ENCODE measurements at places on chromosomes 2 and 18. TPM values are rescaled to one million over a fixed set of nuclear protein-coding genes. Genes with fewer than 3 reads are reported as not detected.

GRCh38 chr2:108330979-108331378 lies 42.3 kb downstream of the SULT1C2 start:
- H3K27ac ChIP-seq: no peak overlapping the region
- no peak overlapping the region for H3K4me3 ChIP-seq
- H3K36me3 ChIP-seq: no peaks in the 10 kb centered on the region

DNA sequence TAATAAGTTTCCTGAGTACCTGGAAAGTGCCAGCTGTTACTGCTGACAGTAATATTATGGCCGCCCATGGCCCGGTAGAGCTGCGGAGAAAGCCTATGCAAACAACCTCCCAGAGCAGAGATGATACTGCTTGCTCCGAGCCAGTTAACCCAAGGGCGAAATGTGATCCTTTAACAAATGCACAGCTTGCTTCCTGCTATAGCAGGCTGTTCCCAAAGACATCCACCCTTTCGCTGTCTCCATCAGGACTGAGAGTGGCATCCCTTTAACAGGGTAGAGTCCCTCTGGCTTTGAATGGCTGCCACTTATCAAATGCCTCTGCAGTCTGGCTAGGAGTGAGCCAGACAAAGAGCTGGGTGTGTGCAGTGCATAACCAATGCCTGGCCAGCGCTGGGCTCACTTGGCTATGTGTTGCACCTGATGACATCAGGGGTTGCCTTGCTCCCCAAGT lies 69.7 kb upstream of the DAPL1 start:
- no peak overlapping the region for H3K27ac ChIP-seq
- no peak overlapping the region for H3K4me3 ChIP-seq
- H3K36me3 ChIP-seq: no peaks in the 10 kb centered on the region
- no peak for DNase-seq

- H3K4me3 ChIP-seq: no peak overlapping the region
- no peak for DNase-seq
- H3K36me3 ChIP-seq: no peaks in the 10 kb centered on the region
Observed at GRCh38 chr2:151840216-151841046, 12.2 kb upstream of the ARL5A start.

DNA sequence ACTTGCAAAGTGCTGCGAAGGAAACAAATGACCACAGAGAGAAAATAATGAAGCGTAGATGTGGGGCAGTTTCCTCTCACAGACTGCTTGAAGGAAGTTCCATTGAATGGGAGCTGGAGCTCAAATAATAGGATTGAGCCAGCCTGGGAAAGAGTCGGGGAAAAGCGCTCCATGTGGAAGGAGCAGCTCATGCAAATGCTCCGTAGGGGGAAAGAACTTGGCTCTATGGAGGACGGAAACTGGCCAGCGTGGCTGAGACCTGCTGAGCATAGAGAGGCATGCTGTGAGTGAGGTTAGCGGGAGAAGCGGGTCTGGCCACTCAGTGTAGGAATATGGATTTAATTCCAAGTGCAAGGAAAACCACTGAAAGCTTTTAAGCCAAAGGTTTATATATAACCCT lies 28.6 kb upstream of the VIT start:
- H3K4me3 ChIP-seq: no peak overlapping the region
- peaks cover 2% of the 10 kb centered on the region for H3K27me3 ChIP-seq
- DNase-seq: no peak
- H3K27ac ChIP-seq: no peak overlapping the region
- H3K4me1 ChIP-seq: no peaks in the 10 kb centered on the region

DNA sequence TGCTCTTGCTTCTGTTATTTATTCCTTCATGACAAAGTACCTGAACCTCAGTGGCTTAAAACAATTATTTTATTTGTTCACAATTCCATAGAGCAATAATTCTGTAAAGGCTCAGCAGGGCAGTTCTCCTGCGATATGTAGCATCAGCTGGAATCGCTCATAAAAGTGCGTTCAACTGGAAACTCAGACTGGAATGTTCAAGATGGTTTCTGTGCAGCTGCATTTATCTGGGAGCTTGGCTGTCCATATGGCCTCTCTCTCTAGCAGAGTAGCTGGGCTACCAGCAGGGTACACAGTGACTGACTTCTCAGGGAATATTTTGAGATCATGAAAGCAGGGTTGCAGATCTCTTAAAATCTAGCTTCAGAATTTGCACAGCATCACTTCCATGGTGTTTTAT lies 13.5 kb downstream of the CCDC121 start:
- H3K4me1 ChIP-seq: no peaks in the 10 kb centered on the region
- DNase-seq: no peak
- peaks cover 83% of the 10 kb centered on the region for H3K36me3 ChIP-seq
- no peaks in the 10 kb centered on the region for H3K27me3 ChIP-seq
- no peak overlapping the region for H3K27ac ChIP-seq

GRCh38 chr18:27750014-27750413 lies 426.9 kb downstream of the CDH2 start:
- H3K27ac ChIP-seq: no peak overlapping the region
- H3K36me3 ChIP-seq: no peaks in the 10 kb centered on the region
- H3K4me3 ChIP-seq: no peak overlapping the region
- DNase-seq: no peak

GRCh38 chr2:75799859-75800258 lies 89.1 kb upstream of the GCFC2 start:
- H3K27ac ChIP-seq: no peak overlapping the region
- no peak for DNase-seq
- H3K36me3 ChIP-seq: no peaks in the 10 kb centered on the region
- no peaks in the 10 kb centered on the region for H3K4me1 ChIP-seq

- H3K4me3 ChIP-seq: no peak overlapping the region
- H3K27ac ChIP-seq: no peak overlapping the region
- no peak for DNase-seq
Observed at GRCh38 chr2:50615291-50615690, 416.6 kb downstream of the NRXN1 start.

DNA sequence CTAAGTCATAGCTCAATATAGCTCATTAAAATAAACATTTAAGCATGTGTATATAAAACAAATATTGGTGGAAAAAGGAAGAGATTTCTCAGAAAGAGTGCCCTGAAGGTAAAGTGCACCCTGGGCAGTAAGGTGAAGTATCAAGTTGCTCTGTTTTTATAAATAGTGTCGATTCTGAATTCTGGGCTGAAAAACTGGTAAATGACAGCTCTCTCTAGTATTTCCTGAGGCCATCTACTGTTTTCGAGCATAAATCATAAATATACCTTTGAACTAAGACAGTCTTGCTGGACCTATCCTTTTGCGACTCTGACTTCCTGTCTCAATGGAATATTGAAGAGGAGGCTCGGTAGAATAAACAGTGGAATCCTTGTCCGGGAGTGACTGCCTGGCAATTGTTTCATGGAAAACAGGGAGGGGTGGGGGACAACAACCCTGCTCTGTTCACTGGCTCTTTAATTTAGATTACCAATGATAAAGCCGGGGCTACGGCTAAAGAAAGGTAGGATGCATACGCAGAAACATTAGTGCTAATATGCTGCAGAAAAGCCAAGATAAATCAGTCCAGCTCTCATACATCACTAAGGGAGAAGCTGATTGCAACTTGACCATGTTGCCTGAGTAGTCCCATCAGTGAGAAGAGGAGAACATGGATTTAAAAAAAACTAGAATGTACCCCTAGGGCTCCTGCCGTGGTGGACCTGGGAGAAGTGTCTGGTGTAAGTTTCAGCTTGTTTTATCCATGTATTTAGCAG lies 124.1 kb downstream of the RAPGEF4 start:
- no peaks in the 10 kb centered on the region for H3K36me3 ChIP-seq
- DNase-seq: no peak
- H3K4me1 ChIP-seq: no peaks in the 10 kb centered on the region
- H3K27me3 ChIP-seq: no peaks in the 10 kb centered on the region
- no peak overlapping the region for H3K4me3 ChIP-seq

DNA sequence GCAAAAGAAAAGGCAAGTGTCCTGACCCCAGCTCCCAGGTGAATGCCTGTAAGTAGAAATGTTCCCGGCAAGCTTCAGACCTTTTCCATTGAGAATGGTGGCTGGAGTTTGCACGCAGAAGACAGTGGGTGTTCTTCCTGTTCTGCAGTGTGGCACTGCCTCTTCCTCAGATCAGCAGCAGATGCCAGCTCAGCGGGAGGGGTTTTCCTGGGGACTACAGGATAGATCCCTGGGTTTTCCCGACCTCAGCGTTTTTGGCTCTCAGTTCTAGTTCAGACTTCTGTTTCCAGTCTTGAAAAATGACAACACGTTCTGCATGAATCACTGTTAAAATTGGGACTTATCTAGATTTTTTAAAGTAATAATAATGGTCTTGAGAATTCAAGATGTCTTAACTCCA lies 39.2 kb downstream of the GRHL1 start:
- H3K36me3 ChIP-seq: peaks cover 5% of the 10 kb centered on the region
- no peak overlapping the region for H3K27ac ChIP-seq
- no peaks in the 10 kb centered on the region for H3K27me3 ChIP-seq
- no peaks in the 10 kb centered on the region for H3K4me1 ChIP-seq
- H3K4me3 ChIP-seq: no peak overlapping the region

GRCh38 chr2:240597054-240597418 lies 10.5 kb downstream of the CAPN10 start:
- H3K4me3 ChIP-seq: no peak overlapping the region
- no peak overlapping the region for H3K27ac ChIP-seq
- DNase-seq: no peak

GRCh38 chr2:19762142-19762541 lies 139.6 kb downstream of the TTC32 start:
- H3K36me3 ChIP-seq: no peaks in the 10 kb centered on the region
- H3K27me3 ChIP-seq: peaks cover 9% of the 10 kb centered on the region
- no peak for DNase-seq
- H3K4me3 ChIP-seq: no peak overlapping the region
- H3K27ac ChIP-seq: no peak overlapping the region

DNA sequence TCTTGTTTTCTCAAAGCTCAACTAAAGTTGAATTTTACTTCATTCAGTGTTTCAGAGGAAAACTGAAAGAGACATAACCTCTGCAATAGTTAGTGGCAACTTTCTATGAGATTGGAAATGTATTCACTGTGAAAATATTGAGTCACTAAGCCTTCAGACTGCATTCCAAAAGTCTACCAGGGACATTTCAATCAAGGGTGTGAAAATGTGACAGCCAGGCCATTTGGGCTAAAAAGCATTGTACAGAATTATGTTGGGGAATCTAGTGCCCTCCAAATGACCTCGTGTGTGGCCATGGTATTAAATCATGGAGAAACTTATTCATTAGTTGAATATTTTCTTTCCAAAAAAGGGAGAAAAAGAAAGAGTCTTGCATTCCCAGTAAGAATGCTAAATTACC lies 251.9 kb downstream of the GRB14 start:
- H3K4me3 ChIP-seq: no peak overlapping the region
- DNase-seq: no peak

The DLX1 gene
- total RNA-seq: 16.1 TPM

The C2orf80 gene
- not detected for total RNA-seq

The ELOA2 gene
- total RNA-seq: not detected

The SPR gene
- total RNA-seq: 38.8 TPM

The PCARE gene
- not detected for total RNA-seq

The SCG2 gene
- 0.78 TPM for total RNA-seq

The IL36RN gene
- total RNA-seq: not detected
